ENCODE measurements at places on chromosomes 7 and 10.

- no peak for DNase-seq
These were observed 129.5 kb downstream of the PTPN20 start for GRCh38 chr10:47040681-47041080.

- no peak for DNase-seq
These were observed 638.9 kb upstream of the FZD8 start for GRCh38 chr10:36280890-36281499.

- no peak for DNase-seq
These were observed 2.9 kb downstream of the PRXL2A start for GRCh38 chr10:80411267-80411668.

GRCh38 chr7:29107056-29107455, 39.3 kb downstream of the CPVL start:
- no peak for DNase-seq

DNA sequence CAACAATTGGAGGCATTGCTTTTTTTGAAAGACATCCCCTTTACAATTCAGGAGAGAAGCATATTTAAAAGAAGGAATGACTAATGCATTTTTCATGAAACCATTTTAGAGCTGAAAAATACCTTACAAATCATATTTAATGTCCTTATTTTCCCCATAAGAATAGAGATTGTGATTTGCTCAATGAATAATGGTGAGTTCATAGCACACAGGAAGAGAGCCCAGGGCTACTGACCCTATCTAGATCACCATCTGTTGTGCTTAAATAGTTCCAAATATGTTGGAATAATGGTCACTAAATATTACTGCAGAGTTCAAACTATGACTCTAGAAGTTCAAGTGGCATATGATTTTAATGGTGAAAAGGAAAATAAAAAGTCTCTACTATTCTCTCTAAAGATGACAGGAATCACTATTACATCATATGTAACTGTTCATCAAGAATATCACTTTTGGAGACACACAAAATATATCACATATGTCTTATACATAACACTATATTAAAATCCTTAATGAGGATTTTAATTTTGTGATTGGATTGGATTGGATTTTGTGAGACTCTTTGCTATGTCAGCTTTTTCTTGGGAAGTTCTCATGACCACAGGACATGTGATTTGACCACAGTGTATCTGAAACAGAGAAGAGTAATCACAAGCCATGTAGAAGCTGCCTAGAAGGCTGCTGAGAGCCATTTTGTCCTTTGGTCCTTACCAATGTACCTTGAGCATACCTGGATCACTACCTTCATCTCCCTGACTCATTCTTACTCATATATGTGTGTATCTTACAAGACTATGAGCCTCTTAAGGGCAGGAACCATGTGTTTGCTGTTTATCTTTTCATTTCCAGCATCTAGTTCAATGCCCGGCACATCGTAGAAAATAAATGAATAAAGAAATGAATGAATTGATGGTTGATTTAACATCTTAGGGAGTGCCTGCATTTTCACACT, 26.4 kb downstream of the SLC16A9 start:
- DNase-seq, result no peak
